ENCODE measurements at places on chromosomes 2 and 18.

DNA sequence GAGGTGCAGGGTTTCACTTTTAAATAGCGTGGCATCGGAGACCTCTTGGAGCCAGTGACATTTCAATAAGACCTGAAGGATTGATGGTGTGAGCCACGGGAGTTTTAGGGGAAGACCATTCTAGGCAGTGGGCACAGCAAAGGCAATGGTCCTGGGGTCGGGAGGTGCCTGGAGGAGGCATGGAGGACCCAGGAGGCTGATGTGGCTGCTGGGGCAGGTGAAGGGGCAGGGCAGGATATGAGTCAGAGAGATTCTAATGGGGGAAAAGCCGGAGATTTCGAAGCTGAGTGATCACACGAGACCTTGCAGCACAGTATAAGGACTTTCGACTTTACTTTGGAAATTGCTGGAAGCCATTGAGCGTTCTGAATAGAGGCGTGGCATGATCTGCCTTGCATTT lies 79.6 kb upstream of the KCNE4 start:
- no peak for DNase-seq

DNA sequence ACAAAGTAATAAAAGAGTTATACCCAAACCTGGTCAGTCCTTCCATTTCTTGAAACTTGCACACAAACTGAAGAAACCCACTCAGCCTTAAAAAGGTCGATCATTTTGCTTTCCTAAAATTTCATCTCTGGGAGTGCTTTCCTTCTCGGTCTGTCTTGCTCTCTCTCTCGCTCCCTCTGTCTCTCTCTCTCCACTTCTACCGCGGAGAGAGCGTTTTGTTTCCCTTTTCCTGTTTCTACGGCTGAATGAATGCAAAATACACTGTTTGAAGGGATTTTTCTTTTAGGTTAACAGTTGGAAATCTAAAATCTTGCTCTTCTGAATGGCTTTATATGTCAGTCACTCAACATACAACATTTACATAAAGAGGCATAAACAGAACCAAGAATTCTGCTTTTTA lies 424.2 kb downstream of the TGIF1 start:
- no peak for DNase-seq

- DNase-seq = no peak
Measured at GRCh38 chr2:239234191-239235175, 166.3 kb downstream of the HDAC4 start.

GRCh38 chr2:15160201-15160991 lies 400.7 kb downstream of the NBAS start:
- DNase-seq = no peak

- DNase-seq = no peak
Measured at GRCh38 chr18:38241736-38242135, 676.1 kb upstream of the CELF4 start.

- DNase-seq = no peak
Measured at GRCh38 chr2:235793163-235793752, 299.4 kb downstream of the AGAP1 start.

GRCh38 chr2:101967826-101968513 lies 23.8 kb upstream of the IL1R2 start:
- no peak for DNase-seq

DNA sequence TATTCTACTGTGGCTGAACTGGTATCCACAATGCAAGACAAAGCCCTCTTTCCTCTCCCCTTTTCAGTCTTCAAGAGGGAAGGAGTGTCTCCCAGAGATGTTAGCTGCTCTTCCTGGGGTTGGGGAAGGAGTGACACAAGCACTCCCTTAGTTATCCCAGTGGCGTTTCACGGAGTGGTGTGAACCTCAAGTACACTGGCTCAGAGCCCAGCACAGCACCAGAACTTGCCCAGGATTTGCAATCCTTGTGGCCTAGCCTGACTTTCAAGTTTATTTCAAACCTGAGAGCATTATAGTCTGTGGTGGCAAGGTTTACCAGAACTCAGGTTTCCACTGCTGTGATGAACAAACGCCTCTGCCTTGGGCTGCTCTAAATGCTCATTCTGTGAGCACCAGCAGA lies 162.5 kb downstream of the CCDC102B start:
- DNase-seq = no peak

DNA sequence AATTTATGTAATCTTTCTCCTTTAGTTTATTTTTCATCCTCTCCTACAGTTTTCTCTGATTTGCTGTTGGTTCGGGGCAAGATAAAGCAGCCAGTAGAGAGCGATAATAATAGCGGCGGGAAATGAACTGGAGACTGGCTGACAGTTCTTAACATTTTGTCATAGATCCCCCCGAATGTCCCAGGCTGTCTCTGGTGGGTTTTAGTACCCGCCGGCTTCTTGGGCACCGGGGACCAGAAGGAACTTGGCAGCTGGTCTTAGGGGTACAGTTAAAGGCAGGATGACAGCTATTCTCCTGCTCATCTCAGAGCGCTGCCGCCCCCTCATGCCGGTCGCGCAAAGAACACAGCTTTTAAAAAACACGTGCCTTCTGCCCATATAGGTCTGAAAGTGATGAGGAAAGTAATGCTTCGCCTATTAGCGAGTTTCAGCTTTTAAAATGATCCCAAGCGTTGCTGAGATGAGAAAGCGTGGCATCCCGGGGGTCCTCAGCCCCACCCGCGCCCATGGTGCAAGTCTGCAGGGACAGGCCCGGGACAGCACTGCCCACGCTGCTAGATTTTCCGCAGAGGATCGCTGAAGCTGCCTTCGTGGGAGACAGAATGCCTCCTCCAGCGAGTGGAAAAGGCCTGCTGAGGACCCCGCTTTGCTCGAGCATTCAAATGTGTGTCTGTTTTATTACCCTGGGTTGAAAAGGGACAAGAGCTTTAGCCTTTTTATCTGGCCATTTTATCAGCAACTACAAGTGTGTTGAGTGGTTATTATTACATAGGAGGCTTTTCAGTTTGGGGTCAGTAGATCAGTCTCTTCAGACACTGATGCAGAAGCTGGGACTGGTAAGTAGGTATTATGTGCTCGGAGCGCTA lies 3.8 kb downstream of the ONECUT2 start:
- no peak for DNase-seq

DNA sequence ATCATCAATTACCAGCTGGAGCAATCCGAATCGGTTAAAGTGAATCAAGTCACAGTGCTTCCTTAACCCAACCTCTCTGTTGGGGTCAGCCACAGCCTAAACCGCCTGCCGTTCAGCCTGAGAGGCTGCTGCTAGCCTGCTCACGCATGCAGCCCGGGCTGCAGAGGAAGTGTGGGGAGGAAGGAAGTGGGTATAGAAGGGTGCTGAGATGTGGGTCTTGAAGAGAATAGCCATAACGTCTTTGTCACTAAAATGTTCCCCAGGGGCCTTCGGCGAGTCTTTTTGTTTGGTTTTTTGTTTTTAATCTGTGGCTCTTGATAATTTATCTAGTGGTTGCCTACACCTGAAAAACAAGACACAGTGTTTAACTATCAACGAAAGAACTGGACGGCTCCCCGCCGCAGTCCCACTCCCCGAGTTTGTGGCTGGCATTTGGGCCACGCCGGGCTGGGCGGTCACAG lies 496 bp upstream of the ITGA4 start:
- peak; percentile 52 for DNase-seq

DNA sequence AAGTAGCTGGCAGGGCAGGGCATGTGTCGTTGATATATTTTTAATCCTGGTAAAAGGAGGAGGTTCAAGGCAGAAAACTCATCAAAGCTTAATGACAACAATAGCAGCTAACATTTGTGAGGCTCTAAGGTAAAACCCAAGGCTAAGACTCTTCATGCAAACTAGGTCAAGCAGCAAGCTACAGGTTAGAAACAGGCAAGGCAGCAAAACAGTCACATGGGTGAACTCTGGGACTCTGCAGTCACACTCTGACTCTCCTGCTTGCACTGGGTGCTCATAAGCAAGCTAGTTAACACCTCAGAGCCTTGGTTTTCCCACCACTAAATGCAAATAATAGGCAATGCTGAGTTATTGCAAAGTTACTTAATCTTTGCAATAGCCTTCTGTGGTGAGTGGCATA lies 7.9 kb downstream of the IL1RN start:
- DNase-seq = no peak

GRCh38 chr2:53958443-53958842 lies 12.3 kb downstream of the PSME4 start:
- no peak for DNase-seq

DNA sequence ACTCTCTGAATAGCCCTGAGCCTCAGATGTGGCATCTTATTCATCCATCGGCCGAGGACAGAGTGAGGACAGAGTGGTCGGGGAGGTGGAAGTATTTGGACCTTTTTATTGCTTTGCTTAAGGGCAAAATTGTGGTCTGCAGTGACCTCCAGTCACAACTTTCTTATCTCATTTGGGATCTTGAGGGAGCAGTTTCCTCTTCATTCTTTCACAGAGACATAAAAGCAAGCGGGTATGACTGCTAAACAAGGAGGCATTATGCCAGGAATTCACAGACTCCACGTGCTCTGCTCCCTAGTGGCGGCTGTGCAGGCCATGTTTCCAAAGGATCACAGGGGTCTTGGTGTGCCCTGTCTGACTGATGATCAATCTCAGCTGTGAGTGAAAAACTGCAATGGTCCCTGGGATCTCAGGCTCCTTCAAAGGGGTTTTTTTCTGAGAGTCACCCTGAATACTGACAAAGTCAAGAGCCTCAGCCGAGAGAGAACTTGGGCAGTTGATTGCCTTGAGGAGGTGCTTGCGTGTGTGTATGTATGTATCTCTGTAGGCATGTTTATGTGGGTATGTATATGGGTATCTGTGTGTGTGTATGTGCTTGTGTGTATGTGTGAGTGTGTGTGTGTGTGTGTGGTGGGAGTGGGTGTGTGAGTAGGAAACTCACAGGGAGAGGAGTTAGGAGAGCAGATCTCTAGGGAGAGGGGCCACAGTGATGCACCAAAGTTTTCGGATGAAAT lies 47.7 kb downstream of the RAPGEF4 start:
- no peak for DNase-seq

GRCh38 chr2:102057502-102058292 lies 65.9 kb downstream of the IL1R2 start:
- no peak for DNase-seq

GRCh38 chr2:173159791-173160463 lies 84.3 kb downstream of the MAP3K20 start:
- DNase-seq = no peak

GRCh38 chr2:203578759-203579643 lies 43.9 kb upstream of the RAPH1 start:
- DNase-seq = no peak

DNA sequence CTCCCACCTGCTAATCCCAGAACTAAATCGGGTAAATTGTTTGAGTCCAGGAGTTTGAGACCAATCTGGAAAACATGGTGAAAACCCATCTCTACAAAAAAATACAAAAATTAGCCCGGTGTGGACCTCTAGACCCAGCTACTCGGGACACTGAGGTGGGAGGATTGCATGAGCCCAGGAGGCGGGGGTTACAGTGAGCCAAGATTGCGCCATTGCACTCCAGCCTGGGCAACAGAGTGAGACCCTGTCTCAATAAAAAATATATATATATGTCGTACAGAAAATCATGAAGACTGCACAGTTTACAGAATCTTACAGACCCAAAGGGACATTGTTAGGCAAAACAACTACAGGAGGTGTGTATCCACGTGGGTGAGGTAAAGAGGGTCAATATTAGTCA lies 4.0 kb upstream of the DPY30 start:
- no peak for DNase-seq

DNA sequence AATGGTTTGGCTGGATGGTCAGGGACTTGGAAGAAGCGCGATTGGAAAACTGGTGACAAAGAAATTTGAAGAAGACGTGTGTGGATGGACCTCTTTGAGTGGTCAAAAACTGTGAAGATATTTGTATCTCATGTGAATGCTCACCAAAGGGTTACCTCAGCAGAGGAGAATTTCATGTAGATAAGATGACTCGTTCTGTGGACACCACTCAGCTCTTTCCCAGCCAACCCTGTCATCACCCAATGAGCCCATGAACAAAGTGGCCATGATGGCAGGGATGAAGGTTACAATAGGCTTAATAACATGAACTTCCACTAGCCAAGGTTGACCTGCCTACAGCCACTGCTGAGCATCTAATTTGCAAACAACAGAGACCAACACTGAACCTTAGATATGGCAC lies 248.3 kb downstream of the KCNE4 start:
- no peak for DNase-seq

DNA sequence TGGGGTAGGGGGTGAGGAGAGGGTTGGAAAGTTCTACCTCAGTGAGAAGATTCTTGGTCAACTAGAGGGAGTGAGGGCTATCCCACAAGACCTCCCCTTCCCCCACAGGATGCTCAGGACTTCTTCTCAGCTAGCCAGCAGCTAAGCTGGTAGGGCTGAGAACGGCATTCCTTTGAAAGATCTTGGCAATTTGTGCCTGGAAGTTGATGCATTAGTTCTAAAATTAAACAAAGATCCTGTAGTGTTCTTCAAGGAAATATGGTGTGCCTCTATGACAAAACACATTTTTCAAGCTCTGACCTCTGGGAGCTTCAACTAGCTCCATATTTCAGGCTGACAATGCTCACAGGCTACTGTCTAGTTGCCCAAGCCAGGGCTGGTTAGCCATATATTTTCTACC lies 2.3 kb downstream of the LYPD1 start:
- no peak for DNase-seq

- no peak for DNase-seq
Measured at GRCh38 chr2:170369894-170370293, 191.9 kb downstream of the MYO3B start.

- no peak for DNase-seq
Measured at GRCh38 chr2:54872780-54873179, 149.3 kb downstream of the EML6 start.

DNA sequence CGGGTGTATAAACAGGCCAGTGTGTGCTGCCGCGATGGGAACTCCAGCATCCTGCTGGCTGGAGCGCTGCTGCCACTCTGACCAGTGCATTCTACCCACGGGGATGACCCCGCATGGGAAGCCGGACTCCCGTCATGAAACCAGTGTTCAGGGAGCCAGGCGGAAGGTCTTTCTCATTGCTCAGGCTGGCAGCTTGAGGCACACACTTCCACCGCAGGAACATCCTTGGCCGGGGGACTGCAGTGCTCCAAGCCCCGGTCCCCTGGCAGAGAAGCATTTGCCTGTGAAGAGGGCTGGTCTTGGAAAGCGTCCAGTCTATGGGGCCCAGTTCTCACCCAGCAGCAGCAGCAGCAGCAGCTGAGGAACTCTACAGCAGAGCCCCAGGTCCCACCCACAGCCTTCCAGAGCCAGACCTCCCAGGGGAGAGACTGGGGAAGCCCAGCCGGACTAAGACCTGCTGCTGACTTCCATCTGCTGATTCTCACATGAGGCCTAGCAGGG lies 235.9 kb downstream of the KLHL29 start:
- no peak for DNase-seq

- DNase-seq = no peak
Measured at GRCh38 chr18:34386803-34387202, 162.1 kb upstream of the NOL4 start.

DNA sequence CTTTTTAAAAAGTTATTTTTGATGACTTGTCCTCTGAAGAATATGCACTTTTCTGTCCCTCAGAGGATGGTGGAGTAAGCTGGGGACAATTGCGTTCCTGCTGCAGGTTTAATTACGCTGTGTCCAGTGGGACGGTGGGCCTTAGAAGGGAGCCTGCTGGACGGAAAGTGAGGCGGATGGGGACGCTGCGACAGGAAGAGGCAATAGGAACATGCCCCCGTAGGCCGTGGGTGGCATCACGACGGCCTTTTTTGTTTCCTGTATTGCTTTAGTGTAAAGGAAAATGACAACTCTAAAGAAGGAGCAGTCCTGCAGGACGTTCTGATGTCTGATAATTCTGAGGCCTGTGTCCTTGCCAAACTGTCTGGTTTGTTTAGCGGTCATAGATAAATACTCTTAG lies 121.6 kb downstream of the NFATC1 start:
- peak; percentile 27 for DNase-seq
